Activated CD8-positive, alpha-beta memory T cell treated with anti-CD3 and anti-CD28 coated beads, Interleukin-2, amount 10 ng/mL, durations not matched to agents 7 days and 5 days (primary cell): ENCODE measurements at places on chromosomes 7 and 10. TPM values are rescaled to one million over a fixed set of nuclear protein-coding genes. Genes with fewer than 3 reads are reported as not detected.

- H3K4me3 ChIP-seq = peak overlapping the region; percentile 9
- no peaks in the 10 kb centered on the region for H3K36me3 ChIP-seq
- H3K27me3 ChIP-seq = no peaks in the 10 kb centered on the region
- peak overlapping the region; percentile 70 for H3K27ac ChIP-seq
- no peak for DNase-seq
- H3K4me1 ChIP-seq = peaks cover 70% of the 10 kb centered on the region
These were observed 23.1 kb upstream of the DDIT4 start for GRCh38 chr10:72250666-72251065.

GRCh38 chr7:50369143-50370026, 64.9 kb downstream of the IKZF1 start:
- H3K4me3 ChIP-seq = peak overlapping the region; percentile 18
- H3K27me3 ChIP-seq = no peaks in the 10 kb centered on the region
- peaks cover 94% of the 10 kb centered on the region for H3K4me1 ChIP-seq

- no peak overlapping the region for H3K27ac ChIP-seq
- H3K4me3 ChIP-seq = no peak overlapping the region
- no peaks in the 10 kb centered on the region for H3K27me3 ChIP-seq
- peaks cover 11% of the 10 kb centered on the region for H3K36me3 ChIP-seq
- peaks cover 22% of the 10 kb centered on the region for H3K4me1 ChIP-seq
These were observed 7.0 kb downstream of the WDR91 start for GRCh38 chr7:135204341-135204749.

DNA sequence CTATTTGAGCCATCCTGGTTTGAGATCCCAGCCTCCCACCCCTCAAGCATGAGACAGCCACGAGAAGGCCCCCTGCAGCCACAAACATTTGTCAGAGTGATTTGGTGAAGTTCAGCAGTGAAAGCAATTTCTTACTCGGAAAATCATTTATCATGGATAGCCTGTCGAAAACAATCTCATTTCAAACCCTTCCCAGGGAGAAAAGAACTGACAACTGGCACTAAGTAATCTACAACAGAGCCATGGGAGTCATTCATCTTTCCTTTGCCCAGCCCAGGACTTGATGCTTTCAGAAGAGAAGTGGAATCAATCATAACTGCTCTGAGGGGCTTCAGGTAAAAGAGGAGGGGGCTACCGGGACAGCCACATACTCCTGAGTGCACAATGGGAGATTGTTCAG, 411.2 kb downstream of the KCNMA1 start:
- no peaks in the 10 kb centered on the region for H3K36me3 ChIP-seq
- no peaks in the 10 kb centered on the region for H3K4me1 ChIP-seq
- no peak overlapping the region for H3K4me3 ChIP-seq

Gene SVOPL
- total RNA-seq = not detected

- H3K4me1 ChIP-seq = no peaks in the 10 kb centered on the region
- no peak overlapping the region for H3K4me3 ChIP-seq
- no peak for DNase-seq
- no peak overlapping the region for H3K27ac ChIP-seq
- H3K27me3 ChIP-seq = no peaks in the 10 kb centered on the region
- no peaks in the 10 kb centered on the region for H3K36me3 ChIP-seq
These were observed 1205.3 kb downstream of the REEP3 start for GRCh38 chr10:64726466-64726865.

Gene IQUB
- not detected for total RNA-seq

DNA sequence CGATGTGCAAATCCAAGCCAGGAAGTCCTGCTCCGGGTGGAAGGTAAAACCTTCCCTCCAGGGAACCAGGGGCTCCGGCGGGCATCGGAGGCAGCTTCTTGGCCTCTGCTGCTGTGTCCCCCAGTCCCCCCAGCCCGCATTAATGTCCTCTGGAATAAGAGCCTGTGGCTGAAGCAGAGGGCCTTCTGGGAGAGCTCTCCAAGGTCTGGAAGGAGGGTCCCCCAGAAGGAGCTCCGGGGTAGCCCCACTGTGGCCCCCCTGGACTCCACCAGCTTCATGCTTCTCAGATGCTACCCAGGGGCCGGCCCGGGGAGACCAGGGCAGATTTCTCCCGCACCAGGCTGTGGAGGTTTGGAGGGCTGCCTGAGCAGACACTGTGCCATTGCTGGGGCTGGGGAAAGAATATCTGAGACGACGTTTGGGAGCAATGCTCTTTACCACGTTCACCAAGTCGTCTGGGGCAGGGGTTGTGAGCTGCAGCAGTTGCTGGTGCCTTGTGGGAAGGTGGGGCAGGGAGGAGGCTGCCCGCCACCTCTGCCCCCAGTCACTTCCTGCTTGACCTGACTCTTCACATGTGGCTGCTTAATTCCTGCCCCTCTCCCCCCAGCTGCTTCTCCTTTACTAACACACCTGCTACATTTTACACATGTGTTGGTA, 8.3 kb downstream of the ZNF853 start:
- H3K36me3 ChIP-seq = peaks cover 9% of the 10 kb centered on the region
- peak overlapping the region; percentile 84 for H3K27ac ChIP-seq
- peaks cover 49% of the 10 kb centered on the region for H3K4me1 ChIP-seq
- H3K4me3 ChIP-seq = peak overlapping the region; percentile 23

GRCh38 chr10:101228153-101228965, 904 bp downstream of the LBX1 start:
- peaks cover 81% of the 10 kb centered on the region for H3K27me3 ChIP-seq
- H3K36me3 ChIP-seq = peaks cover 4% of the 10 kb centered on the region
- H3K27ac ChIP-seq = peak overlapping the region; percentile 61

DNA sequence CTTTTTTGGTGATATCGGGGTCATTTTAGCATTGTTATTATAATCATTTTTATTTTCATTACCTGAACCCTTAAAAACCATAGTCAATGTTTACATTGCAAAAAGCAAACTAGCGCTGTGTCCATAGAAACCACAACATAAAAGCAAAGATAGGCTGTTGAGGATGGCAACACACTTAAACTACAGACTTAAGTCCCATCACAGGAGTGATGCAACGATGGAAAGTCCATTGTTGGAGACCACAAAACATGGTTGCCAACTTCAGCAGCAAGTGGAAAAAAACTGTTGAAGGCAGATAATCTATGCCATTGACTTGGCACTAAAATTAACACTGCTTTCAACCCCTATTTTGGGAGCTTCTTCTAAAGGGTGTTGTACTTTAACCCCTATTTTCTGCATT, 398.8 kb upstream of the IGFBP3 start:
- no peaks in the 10 kb centered on the region for H3K4me1 ChIP-seq
- DNase-seq = no peak
- H3K36me3 ChIP-seq = no peaks in the 10 kb centered on the region
- no peak overlapping the region for H3K4me3 ChIP-seq
- no peak overlapping the region for H3K27ac ChIP-seq

- H3K4me1 ChIP-seq = no peaks in the 10 kb centered on the region
- DNase-seq = no peak
- no peak overlapping the region for H3K4me3 ChIP-seq
- peaks cover 61% of the 10 kb centered on the region for H3K36me3 ChIP-seq
These were observed 7.1 kb upstream of the ZNF117 start for GRCh38 chr7:64997927-64998391.

Gene AMPH
- total RNA-seq = not detected

- DNase-seq = no peak
- H3K4me1 ChIP-seq = peaks cover 41% of the 10 kb centered on the region
- no peak overlapping the region for H3K4me3 ChIP-seq
These were observed 209.3 kb downstream of the JAZF1 start for GRCh38 chr7:27971171-27971812.

Gene OR2A25
- total RNA-seq = not detected

GRCh38 chr10:102775201-102775934, 31.6 kb downstream of the WBP1L start:
- H3K27me3 ChIP-seq = no peaks in the 10 kb centered on the region
- peaks cover 36% of the 10 kb centered on the region for H3K4me1 ChIP-seq
- no peak for DNase-seq
- no peak overlapping the region for H3K27ac ChIP-seq
- peaks cover 7% of the 10 kb centered on the region for H3K36me3 ChIP-seq
- H3K4me3 ChIP-seq = no peak overlapping the region

Gene MLXIPL
- total RNA-seq = not detected

Gene TSPAN15
- 4.2 TPM for total RNA-seq

Gene TMEM168
- 14.8 TPM for total RNA-seq

- no peak for DNase-seq
- H3K36me3 ChIP-seq = peaks cover 42% of the 10 kb centered on the region
- H3K4me1 ChIP-seq = peaks cover 8% of the 10 kb centered on the region
- H3K27ac ChIP-seq = no peak overlapping the region
- H3K27me3 ChIP-seq = no peaks in the 10 kb centered on the region
These were observed 43.5 kb downstream of the LOXL4 start for GRCh38 chr10:98224509-98224908.

GRCh38 chr7:33463131-33463530, 333.8 kb downstream of the BBS9 start:
- H3K4me1 ChIP-seq = no peaks in the 10 kb centered on the region
- H3K27me3 ChIP-seq = no peaks in the 10 kb centered on the region

DNA sequence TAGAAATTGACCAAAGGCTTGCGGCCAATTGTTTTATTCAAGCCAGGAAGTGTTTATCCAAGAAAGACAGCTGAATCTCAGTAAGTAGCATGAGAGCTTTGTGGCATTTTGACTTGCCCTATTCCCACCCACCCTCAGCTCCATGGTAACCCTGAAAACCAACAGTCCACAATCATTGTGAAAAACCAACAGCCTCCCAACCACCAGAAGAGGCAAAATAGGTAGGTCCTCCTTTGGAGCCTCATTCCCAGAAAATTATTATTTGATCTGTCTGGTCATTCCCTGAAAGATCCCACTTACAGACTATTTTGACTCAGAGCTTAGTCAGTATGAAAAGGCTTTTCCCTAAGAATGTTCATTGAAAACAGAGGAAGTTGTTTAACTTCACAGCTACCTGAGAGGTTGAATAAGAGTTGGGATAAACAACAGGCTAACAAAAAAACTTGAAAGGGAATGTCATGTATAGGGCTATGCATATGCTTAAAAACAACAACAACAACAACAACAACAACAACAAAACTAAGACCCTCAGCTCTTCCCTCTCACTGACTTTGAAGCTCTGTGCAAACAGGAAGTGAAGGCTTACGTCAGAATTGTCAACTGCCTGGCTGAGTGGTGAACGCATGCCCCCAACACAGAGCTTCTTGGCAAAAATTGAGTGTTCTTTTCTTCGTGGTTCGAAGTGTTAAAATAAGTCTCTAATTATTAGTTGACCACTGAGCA, 11.2 kb downstream of the KPNA7 start:
- no peak overlapping the region for H3K4me3 ChIP-seq
- no peak overlapping the region for H3K27ac ChIP-seq
- DNase-seq = no peak
- peaks cover 15% of the 10 kb centered on the region for H3K27me3 ChIP-seq

Gene SLC26A5
- not detected for total RNA-seq

DNA sequence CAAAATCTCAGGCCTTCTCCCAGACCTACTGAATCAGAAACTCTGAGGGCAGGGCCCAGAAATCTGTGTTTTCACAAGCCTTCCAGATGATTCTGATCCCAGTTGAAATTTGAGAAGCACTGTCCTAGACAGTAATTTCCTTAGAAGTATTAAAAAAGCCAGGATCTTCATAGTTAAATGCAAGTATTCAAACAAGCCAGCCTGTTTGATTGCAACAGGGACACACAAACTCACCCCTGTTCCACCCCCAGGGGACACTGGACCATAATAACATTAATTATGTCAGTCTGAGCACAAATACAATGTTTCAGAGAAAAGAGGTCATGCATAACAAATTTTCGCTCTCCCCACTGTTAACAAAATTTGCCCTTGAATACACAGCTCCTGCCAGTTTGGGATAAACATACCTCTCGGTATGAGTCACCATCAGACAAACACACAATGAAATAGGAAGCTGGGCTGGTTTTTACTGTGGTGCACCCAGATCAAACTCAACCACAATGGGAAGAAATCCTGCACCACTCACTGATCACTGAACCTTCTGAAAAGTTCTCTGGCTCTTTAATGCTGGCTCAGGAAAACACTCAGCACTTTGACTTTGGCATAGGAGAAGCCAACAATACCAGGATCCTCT, 34.3 kb downstream of the ABLIM1 start:
- H3K27me3 ChIP-seq = peaks cover 15% of the 10 kb centered on the region

Gene FGL2
- total RNA-seq = 9.9 TPM

Gene RPEL1
- total RNA-seq = not detected

Gene MBL2
- total RNA-seq = not detected

GRCh38 chr7:114534953-114535352, 120.3 kb downstream of the FOXP2 start:
- no peak overlapping the region for H3K27ac ChIP-seq
- H3K36me3 ChIP-seq = no peaks in the 10 kb centered on the region
- H3K27me3 ChIP-seq = no peaks in the 10 kb centered on the region
- no peaks in the 10 kb centered on the region for H3K4me1 ChIP-seq
- DNase-seq = no peak

DNA sequence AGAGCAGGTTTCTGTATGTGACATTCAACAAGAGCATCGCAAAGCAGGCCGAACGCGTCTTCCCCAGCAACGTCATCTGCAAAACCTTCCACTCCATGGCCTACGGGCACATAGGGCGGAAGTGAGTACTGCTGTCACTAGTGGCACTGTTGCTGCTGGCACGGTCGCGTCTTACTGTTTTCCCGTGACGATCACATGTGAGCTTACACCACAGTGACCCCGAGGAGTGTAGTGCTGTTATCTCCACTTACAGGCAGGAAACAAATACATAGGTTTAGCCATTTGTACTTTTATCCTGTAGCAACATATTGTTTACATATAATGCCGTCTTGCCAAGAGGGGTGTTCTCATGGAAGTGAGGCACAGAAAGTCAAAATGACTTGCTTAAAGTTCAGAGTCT, 25.4 kb downstream of the FBH1 start:
- H3K4me1 ChIP-seq = no peaks in the 10 kb centered on the region
- no peak overlapping the region for H3K27ac ChIP-seq
- no peak for DNase-seq
- H3K27me3 ChIP-seq = no peaks in the 10 kb centered on the region

- no peaks in the 10 kb centered on the region for H3K27me3 ChIP-seq
- peak overlapping the region; percentile 75 for H3K27ac ChIP-seq
- DNase-seq = no peak
- peaks cover 2% of the 10 kb centered on the region for H3K36me3 ChIP-seq
These were observed 10.3 kb downstream of the PKD1L1 start for GRCh38 chr7:47937711-47938573.
